Heart left ventricle (tissue), 16 donors: ENCODE measurements at places on chromosomes 5 and 9. TPM values are rescaled to one million over a fixed set of nuclear protein-coding genes. Genes with fewer than 3 reads are reported as not detected.

- DNase-seq = no peak
Measured at GRCh38 chr5:71693828-71694427, 25.1 kb upstream of the CARTPT start.

DNA sequence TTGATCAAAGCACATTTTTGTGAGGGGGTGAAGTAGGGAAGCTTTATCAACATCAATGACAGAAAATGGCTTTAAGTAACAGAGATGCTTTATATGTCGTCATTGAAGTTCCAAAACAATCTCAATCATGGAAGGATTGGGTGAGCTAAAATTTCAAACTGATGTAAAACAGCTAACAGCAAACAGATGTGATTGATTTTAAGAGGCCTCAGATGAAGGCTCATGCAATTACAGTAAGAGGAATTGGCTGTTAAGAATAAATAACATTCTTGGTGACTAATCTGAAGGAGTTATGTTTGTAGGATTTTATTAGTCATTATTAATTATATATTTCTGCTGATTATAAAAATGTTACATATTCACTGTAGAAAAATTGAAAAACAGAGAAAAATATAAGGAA is 63.5 kb upstream of the PUM3 start:
- DNase-seq = no peak

DNA sequence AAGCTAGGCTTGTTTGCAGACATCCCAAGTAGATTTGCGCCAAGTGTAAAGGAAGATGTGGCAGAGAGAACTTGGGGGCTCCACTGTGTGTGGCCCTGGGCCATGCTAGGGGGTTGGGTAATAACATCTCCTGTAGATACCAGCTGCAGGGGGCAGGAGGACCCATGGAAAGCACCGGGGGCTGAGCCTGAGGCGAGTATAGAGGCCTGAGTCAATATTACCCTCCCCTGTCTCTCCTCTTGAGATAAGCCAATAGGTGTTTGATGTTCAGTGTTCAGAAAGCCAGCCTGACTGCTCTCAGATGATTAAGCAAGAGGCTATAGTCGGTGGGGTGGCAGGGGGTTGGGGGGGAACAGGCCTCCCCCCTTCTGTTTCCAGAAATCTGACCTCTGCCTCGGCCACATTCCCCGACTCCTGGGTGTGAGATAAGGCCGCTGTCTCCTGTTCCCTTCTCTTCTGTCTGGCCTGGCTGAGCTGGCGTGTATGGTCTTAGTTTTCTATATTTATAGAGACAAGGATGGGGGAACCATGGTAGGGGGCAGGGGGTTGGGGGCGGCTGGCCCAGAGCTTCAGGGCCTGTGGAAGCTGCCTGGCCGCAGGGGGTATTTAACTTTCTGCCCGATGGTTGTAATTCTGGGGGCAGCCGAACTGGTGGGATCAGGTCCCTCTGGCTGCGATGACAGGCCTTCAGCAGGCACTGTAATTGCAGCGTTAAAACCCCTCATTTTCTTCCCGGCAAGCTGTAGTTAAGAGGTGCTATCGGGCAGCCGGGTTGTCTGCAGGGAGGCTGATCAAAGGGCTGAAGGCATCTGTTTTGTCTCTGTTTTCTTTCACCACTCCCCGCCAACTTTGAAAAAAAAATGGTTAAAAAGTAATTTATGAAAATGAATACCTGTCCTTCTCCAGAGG is 292.0 kb downstream of the NSG2 start:
- DNase-seq = no peak

DNA sequence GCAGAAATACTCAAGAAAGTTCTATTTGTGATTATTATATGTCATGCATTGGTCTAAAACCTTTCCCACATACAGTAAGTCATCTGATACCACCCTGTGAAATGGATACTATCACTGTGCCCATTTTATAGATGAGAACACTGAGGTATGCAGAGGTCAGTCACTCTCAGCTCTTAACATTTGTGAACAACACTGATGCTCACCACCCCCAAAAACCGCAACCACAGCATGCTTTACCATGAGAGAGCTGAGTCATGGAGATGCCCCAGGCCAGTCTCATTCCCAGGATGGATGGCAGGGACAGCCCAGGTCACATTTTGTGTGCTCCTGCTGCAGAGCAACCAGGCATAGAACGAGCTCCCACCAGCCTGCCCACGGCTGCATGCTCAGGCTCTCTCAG is 53.5 kb upstream of the IRX1 start:
- no peak for DNase-seq

- no peak for DNase-seq
Measured at GRCh38 chr5:178619390-178619789, 7.5 kb downstream of the CLK4 start.

GRCh38 chr5:62167561-62168057 is 138.4 kb upstream of the KIF2A start:
- DNase-seq = no peak

DNA sequence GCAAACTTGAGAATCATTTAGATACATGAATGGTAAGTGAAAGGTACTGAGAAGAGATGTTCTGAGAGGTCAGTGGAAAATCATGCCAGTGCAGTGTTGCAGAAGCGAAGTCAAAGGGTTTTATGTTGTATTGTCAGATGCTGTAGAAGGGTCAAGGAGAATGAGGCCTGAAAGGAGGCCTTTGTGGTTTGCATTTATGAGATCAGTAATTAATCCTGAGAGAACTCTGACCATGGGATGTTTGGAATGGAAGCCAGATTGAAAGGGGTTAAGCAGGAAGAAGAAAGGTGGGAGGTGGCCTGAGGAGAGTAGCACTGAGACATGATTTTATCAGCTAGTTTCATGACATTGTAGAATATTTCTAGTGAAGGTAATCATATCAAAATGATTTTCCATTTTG is 97.8 kb downstream of the ZSWIM6 start:
- DNase-seq = no peak

DNA sequence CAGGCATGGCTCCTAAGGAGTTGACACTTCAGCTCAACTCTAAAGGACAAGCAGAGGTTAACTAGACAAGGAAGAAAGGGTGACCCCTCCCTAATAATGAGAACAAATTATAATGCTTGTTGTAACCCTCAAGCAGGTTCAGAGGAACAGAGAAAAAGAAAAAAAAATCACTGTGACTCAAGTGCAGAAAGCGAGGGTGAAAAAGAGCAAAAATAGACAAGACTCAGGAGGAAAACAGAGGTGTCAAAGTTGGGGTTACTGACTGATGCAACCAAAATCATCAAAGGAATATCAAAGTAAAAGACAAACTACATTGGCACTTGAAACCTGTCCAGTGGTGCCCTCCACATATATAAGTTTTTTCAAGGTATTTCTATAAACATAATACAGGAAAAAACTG is 28.4 kb downstream of the FBXW11 start:
- no peak for DNase-seq

Gene MTAP
- total RNA-seq = 12.6 TPM

- no peak for DNase-seq
Measured at GRCh38 chr5:131371835-131372234, 108.0 kb downstream of the CDC42SE2 start.

DNA sequence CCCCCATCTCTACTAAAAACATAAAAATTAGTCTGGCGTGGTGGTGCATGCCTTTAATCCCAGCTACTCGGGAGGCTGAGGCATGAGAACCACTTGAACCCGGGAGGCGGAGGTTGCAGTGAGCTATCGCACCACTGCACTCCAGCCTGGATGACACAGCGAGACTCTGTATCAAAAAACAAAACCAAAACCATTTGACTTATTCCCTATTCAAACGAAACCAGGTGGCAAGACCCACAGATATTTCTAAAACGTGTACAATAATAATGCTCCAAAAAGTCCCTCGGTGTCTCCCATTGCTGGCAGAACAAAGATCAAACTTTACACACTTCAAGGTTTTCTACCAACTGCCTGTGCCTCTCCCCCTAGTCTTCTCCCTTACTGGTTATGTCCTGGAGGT is 29.8 kb downstream of the HMGCR start:
- no peak for DNase-seq

DNA sequence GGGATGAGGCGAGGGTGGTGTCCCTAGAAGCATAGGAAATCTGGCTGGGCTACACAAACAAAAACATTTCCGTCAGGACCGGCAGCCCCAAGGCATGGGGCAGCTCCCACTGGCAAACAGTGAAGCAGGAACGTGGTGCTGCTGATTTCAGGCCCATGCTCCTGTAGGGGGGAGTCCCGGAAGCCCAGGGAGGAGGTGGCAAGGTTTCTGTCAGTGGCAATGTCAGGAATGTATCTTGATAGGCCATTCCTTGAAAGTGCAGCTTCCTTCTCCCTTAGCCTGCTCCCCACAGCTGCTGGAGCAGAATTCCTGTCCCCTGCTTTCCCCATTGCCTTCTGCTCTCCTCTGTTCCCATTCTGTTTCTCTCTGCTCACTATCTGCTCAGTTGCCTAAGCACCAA is 42.4 kb downstream of the MRRF start:
- DNase-seq = peak; percentile 25

DNA sequence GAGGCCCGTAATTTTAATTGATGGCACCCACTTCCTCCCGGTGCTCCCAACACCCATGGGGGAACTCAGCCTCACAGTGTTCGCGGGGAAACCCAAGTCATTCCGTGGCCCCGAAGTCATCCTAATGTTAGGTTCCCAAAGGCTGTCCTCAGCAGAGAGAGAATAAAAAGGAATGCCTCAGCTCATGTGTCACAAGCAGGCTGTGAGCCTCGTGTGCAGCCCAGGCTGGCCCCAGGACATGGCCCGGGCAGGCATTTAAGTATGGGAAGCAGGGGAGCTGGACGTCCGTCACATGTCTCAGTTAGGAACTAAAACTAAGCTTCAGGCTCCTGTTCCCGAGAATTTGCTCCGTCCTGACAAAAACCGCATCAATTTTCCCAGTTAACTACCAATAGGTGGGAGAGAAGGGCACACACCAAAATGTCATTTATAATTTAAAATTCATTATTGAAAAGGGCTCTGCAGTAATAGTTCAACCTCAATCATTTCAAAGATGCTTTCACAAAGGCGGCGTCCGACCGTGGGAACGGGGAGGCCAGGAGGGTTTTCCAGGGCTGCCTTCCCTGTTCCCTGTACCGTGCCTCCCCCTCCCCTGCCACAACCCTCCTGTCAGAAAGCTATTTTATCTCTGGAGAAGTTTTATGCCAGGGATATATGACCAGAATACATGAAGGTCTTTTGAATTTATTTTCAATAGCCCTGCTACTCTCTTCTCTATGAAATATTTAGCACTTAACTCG is 137.3 kb downstream of the FSTL4 start:
- DNase-seq = no peak

Gene DEPDC1B
- not detected for total RNA-seq

- DNase-seq = no peak
Measured at GRCh38 chr9:78904686-78905085, 607.8 kb downstream of the PSAT1 start.

- DNase-seq = no peak
Measured at GRCh38 chr9:268616-269015, 54.0 kb downstream of the DOCK8 start.

GRCh38 chr9:642014-642413 is 199.5 kb upstream of the DMRT1 start:
- no peak for DNase-seq

- DNase-seq = no peak
Measured at GRCh38 chr5:147779694-147780093, 2.8 kb downstream of the JAKMIP2 start.

Gene VCAN
- 121 TPM for total RNA-seq

- no peak for DNase-seq
Measured at GRCh38 chr5:102819634-102820033, 64.5 kb downstream of the PAM start.

GRCh38 chr5:39187831-39188731 is 31.3 kb downstream of the FYB1 start:
- DNase-seq = no peak

GRCh38 chr5:147208134-147208533 is 26.7 kb upstream of the STK32A start:
- DNase-seq = no peak
